Left lung (tissue), 14 donors: ENCODE measurements at places on chromosomes 12 and 14. TPM values are rescaled to one million over a fixed set of nuclear protein-coding genes. Genes with fewer than 3 reads are reported as not detected.

The COX8C gene
- 0.38 TPM for polyA plus RNA-seq

The SLC17A8 gene
- 3.3 TPM for polyA plus RNA-seq

The PAH gene
- polyA plus RNA-seq: 1.1 TPM

The DIO3 gene
- polyA plus RNA-seq: 0.68 TPM

The DNAI7 gene
- polyA plus RNA-seq: 8.1 TPM

The DYNC1H1 gene
- 324 TPM for polyA plus RNA-seq

The MORN3 gene
- 2.1 TPM for polyA plus RNA-seq

The NOPCHAP1 gene
- 14.1 TPM for polyA plus RNA-seq

The PPP4R4 gene
- 0.43 TPM for polyA plus RNA-seq

The TECPR2 gene
- polyA plus RNA-seq: 13.3 TPM

The MAP1LC3B2 gene
- 5.5 TPM for polyA plus RNA-seq

The ASCL1 gene
- polyA plus RNA-seq: 6.4 TPM

The NFYB gene
- polyA plus RNA-seq: 90.6 TPM

The IQSEC3 gene
- 5.9 TPM for polyA plus RNA-seq

The ACOT4 gene
- polyA plus RNA-seq: 0.72 TPM
